Activated CD4-positive, alpha-beta memory T cell treated with anti-CD3 and anti-CD28 coated beads for 36 hours (primary cell): ENCODE measurements at places on chromosomes 1 and 21. TPM values are rescaled to one million over a fixed set of nuclear protein-coding genes. Genes with fewer than 3 reads are reported as not detected.
A peak's percentile ranks its signal among the peaks of the same experiment; 100 is the strongest.

DNA sequence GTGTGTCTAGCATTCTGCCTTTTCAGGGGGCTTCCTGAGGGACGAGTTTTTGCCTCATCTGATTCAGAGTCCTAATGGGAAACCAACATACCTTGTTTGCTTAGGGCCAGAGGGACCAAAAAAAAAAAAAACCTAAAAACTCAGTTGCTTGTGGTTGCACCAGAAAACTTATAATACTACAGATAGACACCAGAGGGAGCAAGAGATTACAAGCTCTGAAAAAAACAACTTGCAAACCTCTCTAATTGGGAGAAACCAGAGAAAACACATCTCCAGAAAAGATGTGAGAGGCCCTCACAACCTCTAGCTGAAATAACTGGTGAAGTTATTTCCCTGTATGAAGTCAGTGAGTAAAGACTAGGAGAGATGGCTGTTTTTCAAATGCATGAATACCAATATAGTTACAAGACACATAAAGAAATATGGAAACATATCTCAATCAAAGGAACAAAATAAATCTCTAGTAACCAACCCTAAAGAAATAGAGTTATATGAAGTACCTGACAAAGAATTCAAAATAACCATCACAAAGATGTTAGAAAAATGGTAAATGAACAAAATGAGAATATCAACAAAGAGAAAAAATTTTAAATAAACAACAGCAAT lies 233.7 kb upstream of the NFIA start:
- DNase-seq = no peak
- peaks cover 12% of the 10 kb centered on the region for H3K27me3 ChIP-seq

DNA sequence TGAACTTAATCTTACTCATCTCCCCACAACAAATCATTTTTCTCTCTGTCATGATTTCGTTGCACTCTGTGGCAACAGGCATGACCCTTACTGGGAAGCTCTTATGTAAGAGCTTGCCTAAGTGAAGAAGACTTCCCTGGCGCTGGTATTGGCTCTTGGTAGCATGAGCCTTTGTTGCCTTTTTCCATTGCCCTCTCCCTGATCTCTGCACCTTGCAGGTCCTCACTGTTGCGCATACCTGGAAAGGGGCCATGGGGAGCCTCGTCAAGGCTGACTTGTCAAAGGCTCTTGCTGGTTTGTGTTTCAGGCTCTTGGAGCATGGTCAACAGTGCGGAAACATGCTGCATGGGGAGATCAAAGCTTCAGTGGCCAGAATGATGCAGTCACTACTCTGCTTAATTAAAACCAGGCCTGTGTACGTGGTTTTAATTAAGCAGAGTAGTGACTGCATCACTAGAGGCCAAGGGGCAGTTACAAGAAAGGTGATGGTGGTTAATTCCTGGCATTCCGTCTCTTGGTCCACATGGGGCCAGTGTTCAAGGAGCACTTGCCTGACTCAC lies 141.3 kb downstream of the SPATA46 start:
- no peaks in the 10 kb centered on the region for H3K4me1 ChIP-seq
- H3K27me3 ChIP-seq = peaks cover 12% of the 10 kb centered on the region
- DNase-seq = no peak
- no peaks in the 10 kb centered on the region for H3K36me3 ChIP-seq
- H3K4me3 ChIP-seq = no peak overlapping the region

DNA sequence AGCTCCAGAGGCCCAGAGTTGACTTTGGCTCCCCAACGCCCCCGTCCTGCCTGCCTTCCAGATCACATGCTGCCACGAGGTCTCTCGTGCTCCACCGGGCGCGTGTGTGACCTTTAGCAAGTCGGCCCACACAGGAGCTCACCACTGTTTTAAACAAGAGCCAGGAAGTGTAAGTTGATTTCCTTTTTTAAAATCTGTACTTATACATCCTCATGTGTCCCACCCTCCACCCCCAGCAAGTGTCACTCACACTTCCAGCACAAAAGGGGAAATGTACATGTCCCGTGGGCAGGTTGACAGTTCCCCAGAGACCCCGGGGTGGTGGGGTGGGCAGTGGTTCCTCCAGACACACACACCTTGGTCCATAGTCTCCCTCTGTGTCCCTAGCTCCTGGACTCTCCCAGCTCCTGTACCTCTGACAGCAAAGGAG lies 84.4 kb downstream of the STUM start:
- H3K4me3 ChIP-seq = no peak overlapping the region
- H3K27me3 ChIP-seq = no peaks in the 10 kb centered on the region
- peak; percentile 60 for DNase-seq
- peaks cover 20% of the 10 kb centered on the region for H3K36me3 ChIP-seq
- peaks cover 57% of the 10 kb centered on the region for H3K4me1 ChIP-seq

DNA sequence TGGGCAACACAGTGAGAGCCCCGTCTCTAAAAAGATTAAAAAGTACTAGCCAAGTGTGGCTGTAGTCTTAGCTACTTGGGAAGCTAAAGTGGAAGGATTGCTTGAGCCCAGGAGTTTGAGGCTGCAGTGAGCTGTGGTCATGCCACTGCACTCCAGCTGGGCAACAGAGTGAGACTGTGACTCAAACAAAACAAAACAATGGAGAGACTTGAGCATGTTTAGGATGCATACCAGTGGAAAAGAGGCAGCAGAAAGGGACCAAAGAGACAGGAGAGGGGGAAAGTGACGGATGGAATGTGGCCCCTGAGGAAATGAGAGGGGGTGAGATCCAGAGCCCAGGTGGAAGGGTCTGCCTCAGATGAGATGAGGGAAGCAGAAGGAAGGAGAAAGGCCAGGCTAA lies 358.9 kb downstream of the RPS6KC1 start:
- H3K4me3 ChIP-seq = no peak overlapping the region
- no peaks in the 10 kb centered on the region for H3K27me3 ChIP-seq
- no peak overlapping the region for H3K27ac ChIP-seq
- no peak for DNase-seq
- H3K4me1 ChIP-seq = no peaks in the 10 kb centered on the region
- H3K36me3 ChIP-seq = no peaks in the 10 kb centered on the region

GRCh38 chr1:177566495-177566894 lies 395.7 kb downstream of the BRINP2 start:
- H3K4me1 ChIP-seq = no peaks in the 10 kb centered on the region
- no peak for DNase-seq
- H3K27ac ChIP-seq = no peak overlapping the region
- H3K4me3 ChIP-seq = no peak overlapping the region

DNA sequence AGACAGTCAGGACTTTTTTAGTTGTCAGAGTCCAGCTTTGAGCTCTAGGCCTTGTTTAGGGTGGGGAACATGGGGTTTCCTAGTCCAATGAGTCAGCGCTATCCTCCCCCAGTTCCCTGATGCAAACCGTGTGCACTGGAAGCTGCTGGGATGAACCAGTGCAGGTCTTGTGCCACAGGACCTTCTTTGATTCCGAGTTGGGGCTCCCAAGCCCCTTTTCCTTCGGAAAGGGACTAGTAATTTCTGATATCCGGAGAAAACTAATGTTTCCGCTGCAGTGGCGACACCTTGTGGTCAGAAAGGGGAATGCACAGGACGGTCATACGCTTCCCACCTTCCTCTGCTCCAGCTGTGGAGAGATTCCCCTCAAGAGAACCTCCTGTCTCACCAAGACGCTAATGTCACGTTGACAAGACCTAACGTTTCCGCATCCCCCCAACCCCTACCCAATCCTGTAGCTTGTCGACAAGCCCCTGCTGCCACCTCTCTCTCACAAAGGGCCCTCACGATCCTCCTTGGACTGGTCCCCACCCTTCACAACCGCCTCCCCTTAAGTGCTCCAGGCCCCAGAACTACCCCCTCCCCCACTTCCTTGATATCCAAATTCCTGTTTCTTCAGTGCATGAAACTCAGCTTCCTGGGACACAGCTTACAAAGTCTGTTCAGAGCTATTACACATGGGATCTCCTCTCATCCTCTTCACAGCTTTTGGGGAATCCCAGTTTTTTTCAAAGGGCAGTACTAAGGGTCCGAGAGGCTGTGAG lies 30.9 kb downstream of the GPA33 start:
- H3K27ac ChIP-seq = no peak overlapping the region
- DNase-seq = peak; percentile 84
- peaks cover 6% of the 10 kb centered on the region for H3K4me1 ChIP-seq
- H3K36me3 ChIP-seq = no peaks in the 10 kb centered on the region
- no peaks in the 10 kb centered on the region for H3K27me3 ChIP-seq

GRCh38 chr1:238191170-238191569 lies 300.4 kb upstream of the ZP4 start:
- H3K4me3 ChIP-seq = no peak overlapping the region
- no peaks in the 10 kb centered on the region for H3K4me1 ChIP-seq
- no peaks in the 10 kb centered on the region for H3K27me3 ChIP-seq
- no peaks in the 10 kb centered on the region for H3K36me3 ChIP-seq

- no peaks in the 10 kb centered on the region for H3K4me1 ChIP-seq
- no peak for DNase-seq
- no peaks in the 10 kb centered on the region for H3K27me3 ChIP-seq
- H3K27ac ChIP-seq = no peak overlapping the region
- H3K4me3 ChIP-seq = no peak overlapping the region
Measured at GRCh38 chr1:177274687-177275211, 104.0 kb downstream of the BRINP2 start.

DNA sequence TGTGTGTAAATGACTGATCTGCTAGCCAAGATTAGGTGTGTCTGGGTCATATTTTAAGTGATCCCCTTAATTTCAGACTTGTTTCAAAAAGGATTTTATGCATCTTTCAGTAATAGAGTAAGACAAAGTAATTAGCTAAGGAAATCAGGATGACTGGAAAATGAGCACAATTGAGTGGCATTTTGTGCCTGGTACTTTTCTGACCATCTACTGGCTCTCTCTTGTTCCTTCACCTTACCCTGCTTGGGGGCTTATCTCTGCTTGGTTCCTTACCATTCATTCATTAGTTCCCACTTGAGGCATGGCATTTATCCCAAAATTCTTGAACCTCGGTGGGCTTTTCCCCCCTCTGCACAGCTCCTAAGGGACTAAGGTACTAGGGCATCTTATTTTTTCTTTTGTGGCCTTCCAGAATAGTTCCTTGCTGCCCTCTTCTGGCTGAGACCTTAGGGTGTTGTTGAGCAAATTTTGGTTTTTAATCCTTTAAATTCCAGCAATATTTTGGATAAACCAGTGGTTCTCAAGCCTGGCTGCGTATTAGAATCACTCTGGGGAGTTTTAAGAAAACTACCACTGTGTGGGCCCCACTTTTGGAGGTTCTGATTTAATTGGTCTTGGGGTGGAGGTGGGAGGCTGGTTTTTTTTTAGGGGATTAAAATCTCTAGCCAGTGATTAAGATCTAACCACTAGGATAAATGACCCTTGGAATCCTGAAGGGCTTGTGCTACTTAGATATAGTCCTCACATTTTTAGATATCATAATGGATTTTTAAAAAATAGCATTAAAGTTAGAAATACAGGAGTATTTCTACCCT lies 50.8 kb downstream of the HS2ST1 start:
- DNase-seq = no peak
- no peaks in the 10 kb centered on the region for H3K36me3 ChIP-seq

DNA sequence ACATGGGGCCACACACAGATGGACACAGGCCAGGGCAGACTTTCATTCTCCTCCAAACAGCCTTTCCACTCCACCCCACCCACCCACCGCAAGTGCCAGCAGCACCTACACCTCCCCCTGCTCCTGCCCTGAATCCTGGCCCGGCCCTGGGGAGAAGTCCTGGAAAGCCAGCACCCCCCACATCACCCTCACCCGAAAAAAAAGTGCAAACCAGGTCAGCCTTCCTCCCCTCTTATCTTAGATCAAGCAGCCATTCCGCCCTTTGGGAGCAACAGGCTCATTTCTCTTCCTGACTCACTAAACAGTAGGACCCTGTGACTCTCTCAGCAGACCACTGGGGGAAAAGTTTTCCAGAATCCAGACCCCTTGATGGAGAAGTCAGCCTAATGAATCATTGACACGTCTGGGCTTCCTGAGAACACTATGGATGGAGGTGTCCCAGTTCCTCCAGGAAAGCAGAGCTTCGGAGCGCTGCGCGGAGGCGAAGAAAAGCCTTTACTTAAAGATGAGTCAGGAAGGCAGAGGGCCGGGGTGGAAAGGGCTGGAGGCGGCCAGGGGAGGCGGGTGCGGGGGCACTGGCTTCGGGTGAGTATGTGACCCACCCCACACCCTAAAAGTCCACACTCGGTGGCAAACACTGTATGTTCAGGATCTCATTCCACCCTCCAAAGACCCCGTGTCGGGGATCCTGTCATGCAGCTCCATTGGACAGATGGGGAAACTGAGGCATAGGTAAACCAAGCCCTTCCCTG lies 588.7 kb downstream of the MATN1 start:
- DNase-seq = no peak
- no peaks in the 10 kb centered on the region for H3K36me3 ChIP-seq
- no peak overlapping the region for H3K27ac ChIP-seq
- H3K4me1 ChIP-seq = no peaks in the 10 kb centered on the region
- H3K27me3 ChIP-seq = peaks cover 7% of the 10 kb centered on the region

DNA sequence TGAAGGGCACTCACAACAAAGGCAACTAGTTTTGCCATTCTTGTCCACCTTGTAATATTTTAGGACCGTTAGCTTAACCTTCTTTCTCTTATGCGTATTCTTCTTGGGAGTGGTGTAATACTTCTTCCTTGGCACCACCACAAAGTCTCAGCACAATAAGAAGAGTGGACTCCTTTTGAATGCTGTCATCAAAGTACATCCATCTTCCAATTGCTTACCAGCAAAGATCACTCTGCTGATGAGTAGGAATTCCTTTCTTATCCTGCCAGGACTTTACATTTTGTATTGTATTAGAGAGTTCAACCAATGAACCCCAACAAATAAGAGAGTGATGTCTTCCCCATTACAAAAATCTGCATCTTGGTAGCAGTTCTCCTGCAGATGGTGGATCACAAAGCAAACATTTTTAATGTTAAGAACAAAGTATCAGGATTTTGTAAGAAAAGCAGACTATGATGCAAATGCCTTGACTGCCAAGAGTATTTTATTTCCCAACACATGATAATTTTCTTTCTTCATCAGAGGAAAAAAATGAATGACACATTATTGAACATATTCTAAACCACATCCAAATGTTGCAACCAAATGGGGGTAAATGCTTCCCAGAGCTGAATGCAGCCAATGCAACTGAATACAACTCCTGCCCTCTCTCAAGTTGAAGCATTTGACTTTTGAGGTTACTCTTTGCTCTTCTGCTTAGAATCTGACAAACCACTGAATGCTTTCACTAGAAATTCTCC lies 5.1 kb upstream of the ARNT start:
- no peak overlapping the region for H3K4me3 ChIP-seq
- no peak overlapping the region for H3K27ac ChIP-seq
- no peaks in the 10 kb centered on the region for H3K36me3 ChIP-seq
- DNase-seq = no peak

DNA sequence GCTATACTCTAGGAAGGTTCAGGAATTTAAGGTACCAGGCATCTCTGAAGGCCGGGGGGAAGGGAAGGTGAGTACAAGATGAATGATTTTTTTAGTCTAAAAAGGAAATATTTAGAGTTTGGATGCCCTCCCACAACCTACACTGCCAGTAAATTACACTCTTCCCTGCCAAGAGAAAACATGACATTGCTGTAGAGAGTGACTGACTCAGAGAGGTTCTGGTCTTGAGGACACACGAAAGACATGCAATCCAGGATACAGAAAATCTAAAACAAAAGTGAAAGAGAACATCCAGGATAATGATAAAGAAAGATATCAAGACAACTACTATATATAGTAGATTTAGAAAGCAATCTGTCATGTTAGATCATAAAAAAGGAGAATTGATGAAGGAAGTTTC lies 200.5 kb downstream of the TYW3 start:
- no peak overlapping the region for H3K4me3 ChIP-seq
- H3K4me1 ChIP-seq = no peaks in the 10 kb centered on the region
- no peaks in the 10 kb centered on the region for H3K36me3 ChIP-seq
- no peak overlapping the region for H3K27ac ChIP-seq
- no peak for DNase-seq

RYR2 gene
- 0.02 TPM for total RNA-seq

CELA3A gene
- total RNA-seq = not detected
